Pons (tissue), 1 donor: ENCODE measurements at places on chromosomes 6 and 20.

- DNase-seq, result no peak
These were observed 106.5 kb downstream of the QRSL1 start for GRCh38 chr6:106735828-106736227.

DNA sequence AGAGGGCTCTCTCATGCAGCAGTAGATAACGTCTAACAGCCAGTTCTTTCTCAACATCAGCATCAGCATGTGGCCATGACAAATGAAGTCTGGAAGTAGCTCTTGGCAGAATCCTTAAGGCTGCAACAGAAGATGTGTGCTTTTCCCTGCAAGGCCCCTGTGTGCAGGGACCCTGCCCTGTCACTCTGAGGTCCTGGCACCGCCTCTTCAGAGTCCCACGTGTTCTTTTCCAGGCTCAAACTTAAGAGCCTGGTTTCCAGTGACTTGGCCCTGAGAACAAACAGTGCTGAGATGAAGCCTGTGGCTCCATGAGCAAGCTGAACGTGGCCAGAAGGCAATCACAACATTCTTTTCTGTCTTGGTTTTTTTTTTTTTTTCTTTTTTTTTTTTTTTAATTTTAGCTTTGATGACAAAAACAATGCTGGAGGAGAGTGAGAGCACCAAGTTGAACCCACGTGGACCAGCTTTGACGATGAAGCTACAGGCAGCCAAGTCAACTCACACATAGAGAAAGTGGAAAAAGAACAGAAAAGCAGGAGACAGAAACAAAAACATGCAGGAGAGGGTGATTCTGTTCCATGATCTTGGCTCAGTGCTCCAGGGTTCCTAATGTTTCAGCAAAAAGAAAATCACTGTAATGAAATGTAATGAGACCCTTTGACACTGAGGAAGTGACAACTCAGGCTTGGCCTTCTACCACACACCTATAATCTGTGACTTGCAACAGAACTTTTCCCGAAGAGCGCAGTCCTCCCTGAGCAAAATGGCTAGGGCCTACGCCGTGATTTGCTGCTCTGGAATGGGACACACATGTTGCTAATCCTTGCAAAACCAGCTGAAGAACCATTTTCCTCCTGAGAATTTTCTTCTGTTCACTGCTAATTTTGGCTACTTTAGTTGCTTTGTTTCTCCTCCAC is 86.1 kb downstream of the FOXC1 start:
- DNase-seq, result no peak

GRCh38 chr6:15109338-15110090 is 136.4 kb upstream of the JARID2 start:
- DNase-seq, result no peak

DNA sequence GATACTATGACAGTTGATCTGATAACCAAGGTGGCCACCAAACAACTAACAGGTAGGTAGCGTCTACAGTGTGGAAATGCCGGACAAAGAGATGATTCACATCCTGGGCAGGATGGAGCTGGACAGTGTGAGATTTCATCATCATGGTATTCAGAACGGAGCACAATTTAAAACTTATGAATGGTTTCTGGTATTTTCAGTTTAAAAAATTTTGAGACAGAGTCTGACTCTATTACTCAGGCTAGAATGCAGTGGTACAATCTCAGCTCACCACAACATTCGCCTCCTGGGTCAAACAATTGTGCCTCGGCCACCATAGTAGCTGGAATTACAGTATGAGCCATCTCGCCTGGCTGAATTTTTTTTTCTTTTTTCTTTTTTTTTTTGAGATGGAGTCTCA is 43.8 kb downstream of the CEP57L1 start:
- no peak for DNase-seq

DNA sequence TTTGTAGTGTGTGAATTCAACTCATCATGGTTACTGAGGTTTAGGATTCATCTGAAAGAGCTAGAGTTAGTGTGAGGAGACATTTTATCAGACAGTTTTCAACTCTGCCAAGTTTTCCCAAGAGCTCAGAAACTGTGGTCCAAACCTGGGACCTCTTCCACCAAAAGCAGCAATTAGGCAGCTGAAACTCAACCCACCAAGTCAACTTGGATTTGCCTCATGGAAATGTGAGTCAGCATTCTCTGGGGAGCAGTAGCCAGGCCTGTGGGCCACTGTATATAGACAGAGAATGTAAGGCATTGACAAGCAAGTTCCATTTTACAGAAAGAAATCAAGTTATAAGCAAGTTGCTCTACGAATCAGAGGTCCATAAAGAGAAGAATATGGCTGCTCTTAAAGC is 178.8 kb upstream of the HDDC2 start:
- DNase-seq, result no peak

- DNase-seq, result no peak
These were observed 243.3 kb downstream of the PRL start for GRCh38 chr6:22053391-22053997.

DNA sequence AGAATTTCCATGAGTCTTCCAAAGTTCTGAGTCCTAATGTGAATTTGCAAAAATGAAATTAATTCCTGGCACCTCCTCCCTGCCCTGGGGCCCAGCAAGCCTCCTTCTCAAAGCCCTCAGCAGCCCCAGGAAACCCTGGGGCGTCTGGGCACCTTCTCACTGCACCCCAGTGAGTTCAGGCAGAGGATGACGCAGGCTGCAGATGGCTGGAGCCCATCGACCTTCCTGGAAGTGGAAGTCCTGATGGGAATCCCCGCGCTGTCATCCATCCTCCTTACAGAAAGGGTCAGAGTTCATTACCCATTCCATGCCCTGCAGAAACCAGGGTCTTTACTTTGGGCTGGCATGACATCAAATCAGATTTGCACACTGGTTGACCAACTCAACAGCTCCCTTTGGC is 31.6 kb downstream of the DLL1 start:
- DNase-seq, result no peak

DNA sequence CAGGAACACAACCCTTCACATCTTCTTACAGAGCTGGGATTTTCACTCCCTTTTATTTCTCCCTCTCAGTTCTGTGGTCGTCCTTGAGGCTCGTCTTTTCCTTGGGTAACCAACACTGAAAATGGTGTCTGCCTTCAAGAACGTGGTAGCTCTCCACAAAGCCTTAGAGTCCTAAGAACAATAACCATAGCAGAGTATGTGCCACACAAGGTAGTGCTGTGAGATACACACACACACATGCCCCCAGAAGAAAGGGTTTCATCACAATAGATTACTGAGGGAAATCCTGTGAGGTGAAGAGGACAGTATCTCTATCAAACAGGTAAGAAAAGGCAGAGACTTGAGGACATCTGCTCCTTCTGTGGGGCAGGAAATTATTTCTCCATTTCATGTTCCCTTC is 104.8 kb upstream of the HDAC2 start:
- no peak for DNase-seq

GRCh38 chr20:3045042-3045815 is 623 bp upstream of the MRPS26 start:
- DNase-seq, result no peak
